ENCODE measurements at places on chromosomes 1 and 21.

DNA sequence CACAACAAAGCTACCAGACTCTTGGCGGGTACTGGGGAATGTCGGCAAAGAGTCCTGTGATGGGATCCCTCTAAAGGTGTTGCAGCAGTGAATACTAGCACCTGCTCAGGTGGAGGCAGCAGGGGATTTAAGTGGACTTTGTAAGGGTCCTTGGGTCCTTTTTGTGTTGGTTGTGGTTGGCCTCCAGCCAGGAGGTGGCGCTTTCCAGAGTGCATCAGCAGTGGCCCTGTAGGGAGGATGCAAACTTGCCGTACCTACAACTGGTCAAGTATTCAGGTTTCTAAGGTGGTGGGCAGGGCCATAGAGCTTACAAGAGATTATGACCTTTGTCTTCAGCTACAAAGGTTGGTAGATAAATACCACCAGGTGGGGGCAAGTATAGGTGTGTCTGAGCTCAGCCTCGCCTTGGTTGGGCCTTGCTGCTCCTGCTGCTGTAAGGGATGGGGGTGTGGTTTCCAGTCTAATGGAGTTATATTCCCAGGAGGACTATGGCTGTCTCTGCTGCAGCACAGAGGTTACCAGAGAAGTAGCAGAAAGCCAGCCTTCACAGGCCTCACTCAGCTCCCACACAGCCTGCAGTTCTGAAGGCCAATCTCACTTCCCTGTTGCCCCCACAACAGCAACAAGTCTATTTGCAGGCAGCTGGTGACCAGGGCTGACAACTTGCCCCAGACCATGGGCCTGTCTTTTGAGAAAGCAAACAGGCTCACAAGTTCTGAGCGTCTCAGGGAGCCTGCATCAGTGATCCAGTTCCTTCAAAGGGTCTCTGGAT, 7.3 kb downstream of the OR2M5 start:
- no peak for DNase-seq

GRCh38 chr1:230204842-230205241, 137.8 kb downstream of the GALNT2 start:
- DNase-seq: no peak

- no peak for DNase-seq
These were observed 37.2 kb upstream of the SIM2 start for GRCh38 chr21:36661511-36662309.

GRCh38 chr1:225509770-225510169, 81.9 kb upstream of the LBR start:
- DNase-seq: no peak

- DNase-seq: no peak
These were observed 41.8 kb downstream of the S100B start for GRCh38 chr21:46562964-46563607.

GRCh38 chr1:81670286-81670685, 130.4 kb upstream of the ADGRL2 start:
- DNase-seq: no peak

GRCh38 chr1:164743976-164744375, 185.0 kb downstream of the PBX1 start:
- no peak for DNase-seq

DNA sequence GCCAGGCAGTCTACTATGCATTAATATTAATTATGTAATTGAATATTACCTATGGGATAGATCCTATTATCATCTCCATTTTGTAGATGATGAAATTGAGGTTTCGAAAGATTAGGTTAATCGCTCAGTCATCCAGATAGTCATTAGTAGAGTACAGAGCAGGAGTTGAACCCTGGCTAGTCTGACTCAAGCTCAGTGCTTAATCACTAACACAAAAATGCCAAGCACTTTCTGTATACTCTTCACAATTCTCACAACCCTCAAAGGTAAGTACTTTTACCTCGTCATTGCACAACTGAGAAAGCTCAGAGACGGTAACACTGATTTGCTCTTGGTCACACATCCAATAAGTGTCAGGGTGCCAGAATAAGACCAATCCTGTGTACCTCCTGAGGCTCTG, 280.2 kb upstream of the PLXNA2 start:
- no peak for DNase-seq

- no peak for DNase-seq
These were observed 1.1 kb downstream of the CRABP2 start for GRCh38 chr1:156704166-156704711.

DNA sequence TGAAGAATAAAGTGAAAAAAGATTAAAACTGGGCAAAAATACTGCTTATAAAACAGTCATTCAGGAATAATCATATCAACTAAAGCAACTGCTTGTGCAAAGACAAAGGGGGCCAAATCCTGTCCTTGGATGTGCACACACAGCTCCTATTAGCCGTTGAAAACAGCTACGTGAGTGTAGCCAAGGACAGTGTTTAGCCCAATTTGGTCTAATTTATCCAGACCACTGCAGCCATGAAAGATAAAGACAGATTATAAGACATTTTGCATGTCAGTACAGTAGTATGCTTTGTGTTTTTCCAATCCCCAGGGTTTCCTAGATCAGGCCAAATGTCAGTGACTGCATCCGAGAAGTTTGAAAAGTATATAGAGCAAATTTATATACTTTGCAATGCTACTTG, 146.3 kb upstream of the PKN2 start:
- DNase-seq: no peak

DNA sequence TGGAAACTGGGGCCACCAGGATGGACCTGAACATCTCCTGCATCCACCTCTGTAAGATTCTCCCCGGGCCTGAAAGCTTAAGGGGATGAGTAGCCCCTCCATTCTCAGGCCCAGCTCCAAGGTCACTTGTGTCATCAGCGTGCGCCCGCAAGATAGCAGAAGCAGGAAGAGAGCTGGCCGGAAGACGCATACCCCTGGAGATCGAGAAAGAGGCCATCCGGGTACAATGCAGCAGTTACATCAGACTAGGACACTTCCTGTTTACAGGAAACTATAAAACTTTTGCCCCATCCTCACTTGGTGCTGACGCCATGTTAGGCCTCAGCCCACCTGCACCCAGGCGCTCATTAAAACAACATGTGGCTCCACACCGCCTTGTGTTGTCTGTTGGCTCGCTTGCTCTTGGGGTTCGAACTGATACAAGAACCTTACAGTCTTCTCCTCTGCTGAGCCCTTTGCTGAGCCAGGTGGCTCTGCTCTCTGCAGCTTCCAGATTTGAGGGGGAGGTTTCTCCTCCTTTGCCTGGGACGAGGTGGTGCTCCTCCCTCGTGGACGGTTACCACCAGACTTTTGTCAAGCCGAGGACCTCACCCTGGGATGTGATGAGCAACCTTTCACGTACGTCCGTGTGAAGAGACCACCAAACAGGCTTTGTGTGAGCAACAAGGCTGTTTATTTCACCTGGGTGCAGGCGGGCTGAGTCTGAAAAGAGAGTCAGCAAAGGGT, 277.5 kb upstream of the C1orf174 start:
- no peak for DNase-seq

GRCh38 chr1:180235502-180236239, 5.6 kb downstream of the LHX4 start:
- DNase-seq: no peak

- no peak for DNase-seq
These were observed 958.3 kb downstream of the ADGRL2 start for GRCh38 chr1:82759035-82759434.

- DNase-seq: peak; percentile 73
These were observed 8.7 kb upstream of the LGR6 start for GRCh38 chr1:202184750-202185460.

DNA sequence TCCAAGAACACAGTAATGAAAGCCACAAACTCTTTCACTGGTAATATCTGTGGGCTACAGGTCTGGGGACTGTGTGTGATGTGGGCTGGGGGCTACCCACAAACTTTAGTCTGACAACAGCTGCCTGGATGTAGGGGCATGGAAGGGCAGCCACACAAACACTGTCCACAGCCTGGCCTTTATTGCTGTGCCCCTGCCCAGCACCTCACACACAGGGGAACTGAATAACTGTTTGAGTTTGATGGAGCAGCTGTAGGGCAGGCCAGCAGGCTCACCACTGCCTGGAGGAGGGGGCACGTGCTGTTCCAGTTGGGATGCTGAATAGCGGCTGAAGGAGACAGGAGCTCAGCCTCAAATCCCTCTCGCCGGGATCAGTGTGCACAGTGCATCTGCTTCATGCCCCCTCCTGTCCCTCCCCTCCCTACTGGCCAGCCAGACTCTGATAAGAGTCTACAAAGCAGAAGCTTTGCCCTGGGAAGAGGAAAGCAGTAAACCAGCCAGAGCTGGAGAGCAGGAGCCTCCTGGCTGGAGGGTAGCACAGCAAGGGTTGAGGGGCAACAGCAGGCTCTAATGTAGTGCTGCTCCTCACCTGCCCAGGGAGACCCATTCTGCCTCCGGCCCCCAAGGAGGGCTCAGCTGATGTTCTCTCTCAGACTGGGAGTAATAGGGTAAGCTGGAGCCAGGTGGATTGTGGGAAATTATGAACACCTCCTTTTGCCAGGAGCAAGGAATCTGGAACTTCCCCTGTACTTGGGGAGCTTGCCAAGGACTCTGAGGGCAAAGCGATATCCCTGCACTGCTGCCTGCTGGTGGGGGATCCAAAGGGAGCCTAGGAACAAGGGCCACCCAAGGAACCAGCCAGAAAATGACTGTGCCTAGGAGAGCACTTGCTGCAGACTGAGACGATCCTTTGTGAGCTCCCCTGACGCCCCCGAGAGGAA, 70.2 kb upstream of the GOLT1A start:
- DNase-seq: no peak

GRCh38 chr1:44031252-44032169, at the start of gene SLC6A9:
Gene SLC6A9 (minus strand): TSS chr1:44031462. CDS start chr1:44024277, 7,185 bp downstream.
- DNase-seq: no peak

DNA sequence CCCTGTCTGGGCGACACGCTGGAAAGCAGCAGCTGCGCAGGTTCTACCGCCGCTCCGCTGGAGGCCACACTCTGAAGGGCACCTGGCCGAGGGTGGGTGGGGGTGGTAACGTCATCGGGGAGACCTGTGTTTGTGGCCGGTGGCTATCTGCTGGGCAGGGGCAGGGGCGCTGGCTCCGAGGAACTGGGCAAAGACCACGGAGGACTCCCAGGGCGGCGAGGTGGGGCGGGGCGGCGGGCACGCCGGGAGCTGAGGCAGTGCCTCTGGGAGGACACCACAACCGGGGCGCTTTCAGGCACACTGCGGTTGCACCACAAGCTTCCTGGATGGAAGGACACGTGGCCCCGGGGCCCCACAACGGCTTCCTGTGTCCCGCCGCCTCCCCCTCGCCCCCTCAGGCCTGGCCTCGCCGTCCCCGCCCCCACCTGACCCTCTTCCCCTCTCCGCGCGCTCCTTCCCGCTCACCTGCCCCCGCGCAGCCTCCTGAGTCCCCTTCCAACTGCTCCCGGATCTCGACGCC, 3.3 kb upstream of the DENND2D start:
- peak; percentile 90 for DNase-seq

GRCh38 chr21:25369524-25370300, 237.6 kb downstream of the MRPL39 start:
- DNase-seq: no peak

DNA sequence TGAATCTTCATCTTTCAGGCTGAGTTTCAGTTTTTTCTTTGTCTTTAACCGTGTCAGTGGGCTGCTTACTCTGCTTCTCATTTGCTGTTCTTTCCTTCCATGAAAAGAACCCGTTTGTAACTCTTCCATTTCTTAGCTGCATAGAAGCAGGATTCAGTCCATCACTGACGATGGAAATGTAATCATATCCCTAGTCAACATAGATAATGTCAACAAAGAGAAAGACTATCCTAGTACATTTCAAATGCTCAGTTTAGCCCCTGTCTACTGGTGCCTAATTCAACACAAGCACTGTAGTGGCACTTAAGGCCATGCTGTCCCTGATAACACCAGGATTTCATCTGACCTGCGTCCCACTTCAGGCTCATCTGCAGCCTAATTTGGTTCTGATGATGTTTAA, 376 bp downstream of the GBP1 start:
- no peak for DNase-seq

DNA sequence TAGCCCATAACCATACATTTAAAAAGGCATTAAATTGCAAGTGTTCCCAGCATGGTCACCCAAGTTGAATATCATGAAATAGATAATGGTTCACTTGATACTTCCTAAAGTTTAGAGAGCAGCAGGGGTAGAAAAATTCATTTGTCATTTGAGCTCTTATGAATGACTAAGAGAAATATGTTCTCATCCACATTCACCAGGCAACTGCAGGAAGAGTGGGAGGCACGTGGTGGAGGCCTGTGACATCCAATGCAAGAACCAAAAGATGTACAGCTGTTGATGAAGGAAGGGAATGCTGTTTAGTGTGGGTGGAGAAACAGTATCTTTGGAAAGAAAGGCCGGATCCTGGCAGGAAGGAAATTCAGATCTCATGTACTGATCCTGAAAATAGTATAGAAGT, 473.1 kb downstream of the ADGRL2 start:
- no peak for DNase-seq

DNA sequence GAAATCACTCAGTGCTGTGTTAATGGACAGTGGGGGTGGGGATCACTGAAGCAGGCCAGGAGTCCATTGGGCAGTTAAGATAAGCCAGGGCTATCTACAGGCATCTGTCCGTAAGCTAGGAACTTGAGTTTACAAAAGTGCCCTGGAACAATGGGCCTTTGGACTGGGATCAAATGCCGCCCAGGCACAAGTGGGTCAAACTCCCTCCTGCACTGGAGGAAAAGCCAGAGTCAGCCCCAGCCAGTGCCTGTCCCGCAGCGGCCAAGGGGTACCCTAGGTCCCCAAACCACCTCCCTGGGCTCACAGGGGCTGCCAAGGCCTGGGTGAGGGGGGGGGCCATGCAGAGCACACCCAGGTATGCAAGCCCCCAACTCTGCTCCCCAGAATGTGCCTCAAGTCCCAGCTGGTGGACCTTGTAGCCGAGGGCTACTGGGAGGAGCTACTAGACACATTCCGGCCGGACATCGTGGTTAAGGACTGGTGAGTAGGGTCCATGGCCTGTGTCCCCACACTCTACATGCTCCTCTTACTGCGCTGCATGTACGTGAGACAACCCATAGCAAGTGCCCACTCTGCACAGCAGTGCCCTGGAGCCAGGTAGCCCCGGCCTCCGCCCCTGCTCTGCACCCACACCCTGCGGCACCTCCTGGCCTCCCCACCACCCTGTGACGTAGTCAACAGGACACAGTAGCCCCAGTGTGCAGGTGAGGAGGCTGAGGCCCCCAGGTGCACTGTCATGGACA, 7.7 kb downstream of the FBXO6 start:
- DNase-seq: no peak

DNA sequence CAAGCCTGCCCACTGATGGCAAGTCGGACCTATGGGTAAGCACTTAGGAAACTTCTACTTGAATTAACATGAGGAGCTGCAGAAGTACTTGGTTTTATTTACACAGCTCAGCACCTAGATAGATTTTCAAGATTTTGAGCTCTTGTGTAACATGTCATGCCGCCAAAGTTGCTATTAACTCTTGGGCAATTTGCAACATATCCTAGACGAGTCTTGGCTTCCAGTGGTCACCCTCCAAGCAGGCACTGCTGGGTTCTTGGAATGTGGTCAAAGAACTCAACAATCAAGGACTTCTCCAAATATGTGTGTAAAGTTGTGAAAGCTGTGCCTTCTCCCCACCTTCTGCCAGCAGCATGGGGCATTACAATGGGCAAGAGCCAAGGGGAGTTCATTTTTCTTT, 17.8 kb upstream of the GUCA2B start:
- no peak for DNase-seq
